Activated CD4-positive, alpha-beta T cell treated with anti-CD3 and anti-CD28 coated beads for 36 hours (primary cell): ENCODE measurements at places on chromosomes 13 and 19. TPM values are rescaled to one million over a fixed set of nuclear protein-coding genes. Genes with fewer than 3 reads are reported as not detected.

IZUMO2 gene
- not detected for total RNA-seq

METTL21C gene
- not detected for total RNA-seq

PSMD8 gene
- 275 TPM for total RNA-seq

ZNF578 gene
- 0.77 TPM for total RNA-seq

DHRS12 gene
- 5.3 TPM for total RNA-seq

DNA sequence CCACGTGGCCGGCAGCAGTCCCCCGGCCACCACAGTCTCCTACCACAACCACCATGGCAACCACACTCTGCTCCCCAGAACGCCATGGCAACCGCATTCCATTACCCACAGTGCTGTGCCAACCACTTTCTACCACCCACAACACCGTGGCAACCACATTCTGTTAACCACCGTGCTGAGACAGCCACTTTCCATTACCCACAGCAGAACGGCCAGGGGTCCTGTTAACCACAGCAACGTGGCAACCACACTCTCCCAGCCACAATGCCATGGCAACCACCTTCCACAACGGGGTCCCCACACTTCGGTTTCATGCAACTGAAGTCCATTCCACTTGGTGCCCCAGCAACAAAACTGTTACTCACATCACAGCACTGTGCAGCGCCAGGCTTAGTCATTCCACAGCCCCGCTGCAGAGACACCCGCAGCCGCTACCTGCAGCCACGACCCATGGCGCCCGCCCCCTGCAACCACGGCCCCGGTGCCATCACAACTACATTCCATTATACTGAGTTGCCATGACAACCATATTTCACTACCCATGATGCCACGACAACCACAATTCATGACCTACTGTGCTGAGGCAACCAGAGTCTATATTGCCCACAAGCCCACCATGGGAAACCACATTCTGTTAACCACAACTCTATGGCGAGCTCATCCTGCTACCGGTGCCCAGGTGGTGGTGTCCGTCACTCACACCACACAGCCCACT lies 10.0 kb downstream of the DPF1 start:
- peak overlapping the region; percentile 78 for H3K27ac ChIP-seq
- peaks cover 1% of the 10 kb centered on the region for H3K36me3 ChIP-seq
- DNase-seq: peak; percentile 90
- peak overlapping the region; percentile 67 for H3K4me3 ChIP-seq

- no peak for DNase-seq
- no peak overlapping the region for H3K4me3 ChIP-seq
- no peaks in the 10 kb centered on the region for H3K4me1 ChIP-seq
- no peak overlapping the region for H3K27ac ChIP-seq
- H3K36me3 ChIP-seq: no peaks in the 10 kb centered on the region
Measured at GRCh38 chr19:30593975-30594745, 222.0 kb downstream of the ZNF536 start.

DNA sequence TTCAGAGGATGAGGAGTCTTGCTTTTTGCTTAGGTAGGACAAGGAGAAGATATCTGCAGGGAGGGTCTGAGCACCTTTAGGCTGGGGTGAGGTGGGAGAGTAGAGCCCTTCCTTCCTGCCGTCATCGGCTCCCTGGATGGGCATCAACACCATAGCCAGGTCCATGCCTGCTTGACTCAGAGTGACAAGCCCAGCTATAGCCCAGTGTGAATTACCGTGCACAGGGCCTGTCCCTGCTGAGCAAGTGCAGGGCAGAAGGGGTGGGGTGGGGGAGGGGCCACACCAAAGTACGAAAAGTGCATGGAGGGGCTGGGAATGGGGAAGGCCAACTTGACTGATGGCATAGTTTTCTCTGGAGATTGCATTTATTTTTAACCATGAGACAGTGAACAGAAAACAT lies 30.3 kb upstream of the RNF113B start:
- no peaks in the 10 kb centered on the region for H3K4me1 ChIP-seq
- H3K27ac ChIP-seq: no peak overlapping the region
- peaks cover 12% of the 10 kb centered on the region for H3K27me3 ChIP-seq
- H3K36me3 ChIP-seq: no peaks in the 10 kb centered on the region
- DNase-seq: no peak

DNA sequence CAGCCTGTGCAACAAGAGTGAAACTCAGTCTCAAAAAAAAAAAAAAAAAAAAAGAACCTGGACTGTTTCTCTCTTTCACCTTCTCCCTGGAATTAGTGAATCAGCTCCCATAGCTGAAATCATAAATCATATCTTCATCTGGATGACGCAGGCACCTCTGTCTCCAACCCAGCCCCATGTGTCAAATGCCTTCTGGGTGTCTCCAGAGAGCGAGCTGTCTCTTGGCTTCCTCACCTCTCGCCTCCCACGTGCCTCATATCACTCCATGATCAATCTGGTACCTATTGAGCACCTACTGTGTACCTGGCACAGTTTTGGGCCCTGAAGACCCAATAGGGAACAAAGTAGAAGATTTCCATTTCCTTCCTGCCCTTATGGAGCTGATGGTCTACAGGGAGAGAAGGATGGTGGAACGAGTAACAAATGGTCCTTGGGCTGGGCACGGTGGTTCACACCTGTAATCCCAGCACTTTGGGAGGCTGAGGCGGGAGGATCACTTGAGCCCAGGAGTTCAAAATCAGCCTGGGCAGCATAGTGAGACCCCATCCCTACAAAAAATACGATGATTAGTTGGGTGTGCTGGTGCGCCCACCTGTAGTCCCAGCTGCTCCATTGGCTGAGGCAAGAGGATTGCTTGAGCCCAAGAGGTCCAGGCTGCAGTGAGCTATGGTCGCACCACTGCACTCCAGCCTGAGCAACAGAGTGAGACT lies 2.5 kb downstream of the HSD11B1L start:
- peaks cover 24% of the 10 kb centered on the region for H3K4me1 ChIP-seq
- DNase-seq: no peak
- H3K36me3 ChIP-seq: peaks cover 3% of the 10 kb centered on the region
- no peaks in the 10 kb centered on the region for H3K27me3 ChIP-seq
- H3K27ac ChIP-seq: no peak overlapping the region
- H3K4me3 ChIP-seq: no peak overlapping the region

DNA sequence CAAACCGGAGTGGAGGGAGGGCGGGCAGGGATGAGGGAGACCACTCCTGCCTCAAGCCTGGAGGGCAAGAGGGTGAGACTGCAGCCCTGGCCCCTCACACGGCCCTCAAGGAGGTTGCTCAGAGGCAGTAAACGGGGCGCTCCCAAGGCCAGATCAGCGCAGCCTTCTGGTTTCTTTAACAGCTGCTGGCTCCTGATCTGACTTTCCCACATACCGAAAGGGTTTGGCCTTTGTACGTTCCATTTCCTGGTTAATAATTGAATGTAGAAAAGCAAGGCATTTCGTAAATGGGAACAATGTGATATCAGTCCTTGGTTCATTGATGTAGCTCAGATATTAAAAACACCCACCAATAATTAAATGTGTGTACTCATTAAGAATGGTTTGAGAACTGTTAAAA lies 71.5 kb downstream of the GGACT start:
- peaks cover 14% of the 10 kb centered on the region for H3K4me1 ChIP-seq
- H3K27ac ChIP-seq: no peak overlapping the region
- H3K27me3 ChIP-seq: no peaks in the 10 kb centered on the region
- DNase-seq: no peak
- H3K36me3 ChIP-seq: no peaks in the 10 kb centered on the region
- H3K4me3 ChIP-seq: no peak overlapping the region

DNA sequence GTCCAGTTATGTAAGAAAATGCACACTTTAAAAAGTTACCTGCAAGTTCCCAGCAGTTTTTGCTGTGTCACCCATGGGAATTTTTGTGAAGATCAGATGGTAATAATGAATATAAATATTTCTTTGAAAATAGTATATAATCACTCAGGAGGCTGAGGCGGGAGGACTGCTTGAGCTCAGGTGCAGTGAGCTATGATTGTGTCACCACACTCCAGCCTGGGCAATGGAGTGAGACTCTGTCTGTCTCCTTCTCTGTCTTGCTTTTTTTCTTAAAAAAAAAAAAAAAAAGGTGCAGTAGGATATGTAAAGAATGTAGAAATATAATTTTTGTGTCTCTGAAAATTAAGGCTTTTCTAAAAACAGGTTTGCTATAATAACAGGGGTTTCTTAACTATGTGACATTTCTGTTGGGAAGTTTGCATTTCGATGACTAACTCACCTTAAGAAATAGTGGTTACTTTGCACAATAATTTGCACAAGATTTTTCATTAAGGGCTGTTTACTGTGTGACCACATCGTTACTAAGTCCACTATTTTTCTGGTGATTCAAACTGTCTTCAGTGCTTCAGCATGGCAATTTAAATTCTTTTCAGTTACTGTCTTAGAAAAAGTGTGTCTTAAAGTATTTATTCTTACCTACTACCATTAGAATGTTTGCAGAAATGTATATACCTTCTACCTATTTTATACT lies 37.3 kb downstream of the DNAJC3 start:
- H3K4me1 ChIP-seq: no peaks in the 10 kb centered on the region
- DNase-seq: no peak
- H3K27ac ChIP-seq: no peak overlapping the region
- H3K4me3 ChIP-seq: no peak overlapping the region
- H3K36me3 ChIP-seq: peaks cover 62% of the 10 kb centered on the region

- H3K36me3 ChIP-seq: peaks cover 64% of the 10 kb centered on the region
- H3K27ac ChIP-seq: peak overlapping the region; percentile 96
- H3K4me3 ChIP-seq: peak overlapping the region; percentile 95
Measured at GRCh38 chr13:24254146-24254841, 55.1 kb upstream of the C1QTNF9 start.
